ENCODE measurements at places on chromosomes 11 and 22.

DNA sequence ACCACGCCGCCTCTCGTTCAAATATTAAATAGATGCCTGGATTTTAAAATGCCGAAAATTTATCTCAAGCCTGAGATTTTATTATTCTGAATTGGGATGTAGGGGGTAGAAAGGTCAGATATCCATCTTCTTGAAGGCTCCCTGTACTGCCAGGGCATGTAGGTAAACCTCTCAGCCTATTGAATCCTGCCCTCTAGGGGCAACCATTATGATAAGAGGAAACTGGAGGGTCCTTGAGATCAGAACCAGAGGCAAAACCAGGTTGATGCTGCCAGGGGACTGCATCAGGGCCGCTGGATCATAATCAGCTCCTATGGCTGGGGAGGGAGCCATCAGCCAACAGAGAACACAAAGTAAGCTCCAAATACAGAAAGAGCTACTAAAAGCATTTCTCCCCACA, 92.4 kb downstream of the KCNC1 start:
- no peak for DNase-seq

GRCh38 chr11:113113801-113114704, 152.8 kb downstream of the NCAM1 start:
- no peak for DNase-seq

DNA sequence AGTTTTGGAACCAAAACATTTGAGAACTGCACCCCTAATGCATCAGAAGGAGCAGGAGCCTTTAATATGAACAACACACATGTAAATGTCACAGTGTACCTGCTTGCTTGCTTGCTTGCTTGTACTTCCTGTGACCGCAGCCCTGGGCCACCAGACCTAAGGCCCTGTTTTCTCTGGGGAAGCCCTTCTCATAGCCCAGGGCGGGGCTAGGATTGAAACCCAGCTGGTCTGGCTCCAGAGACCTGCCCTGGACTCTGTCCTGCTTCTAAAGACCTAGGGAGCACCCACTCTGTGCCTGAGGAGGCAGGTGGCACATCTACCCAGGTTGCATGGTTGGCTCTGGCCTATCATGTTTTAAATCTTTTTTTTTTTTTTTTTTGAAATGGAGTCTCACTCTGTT, 7.6 kb upstream of the MCM5 start:
- DNase-seq: no peak

GRCh38 chr11:119791701-119792151, 62.7 kb upstream of the NECTIN1 start:
- DNase-seq: no peak

DNA sequence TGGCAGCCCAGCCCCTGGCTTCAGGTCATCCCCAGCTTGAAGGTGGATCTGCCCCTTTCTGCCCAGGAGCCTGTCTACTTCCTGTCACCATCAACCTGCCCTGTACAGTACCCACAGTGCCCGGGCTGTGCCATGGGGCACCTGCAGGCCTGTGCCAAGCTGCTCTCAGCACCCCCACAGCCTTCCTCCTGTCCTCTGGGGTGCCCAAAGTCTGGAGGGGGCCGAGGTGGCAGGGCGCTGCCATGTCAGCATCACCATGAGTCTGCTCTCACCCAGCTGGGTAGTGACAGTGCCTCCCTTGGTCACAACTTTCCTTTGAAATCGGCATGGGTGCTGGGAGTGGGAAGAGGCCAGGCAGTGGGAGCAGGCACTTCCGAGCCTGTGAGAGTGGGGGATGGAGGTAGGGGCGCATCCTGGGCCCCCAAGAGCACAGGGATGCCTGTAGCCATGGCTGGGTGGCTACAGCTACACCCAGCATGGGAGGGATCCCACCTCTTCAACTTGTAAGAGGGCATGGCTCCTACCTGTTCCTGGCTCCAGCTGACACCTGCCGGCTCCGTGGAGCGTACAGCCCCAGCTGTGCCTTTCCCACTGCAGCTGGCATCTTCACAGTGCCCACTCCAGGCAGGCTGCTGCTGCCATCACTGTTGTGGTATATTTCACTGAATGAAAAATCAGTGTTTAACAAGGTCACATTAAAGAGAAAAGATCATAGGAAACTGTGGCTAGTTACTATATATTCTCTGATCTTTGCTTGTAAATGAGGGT, 42.9 kb downstream of the RNF169 start:
- DNase-seq: no peak

GRCh38 chr22:47178339-47178738, 415.9 kb downstream of the TBC1D22A start:
- no peak for DNase-seq

- peak; percentile 77 for DNase-seq
Measured at GRCh38 chr11:125886997-125887372, 483 bp upstream of the HYLS1 start.

- DNase-seq: no peak
Measured at GRCh38 chr22:38016182-38017151, 32.1 kb upstream of the SOX10 start.

- no peak for DNase-seq
Measured at GRCh38 chr22:25223269-25223850, 3.9 kb downstream of the CRYBB2 start.

DNA sequence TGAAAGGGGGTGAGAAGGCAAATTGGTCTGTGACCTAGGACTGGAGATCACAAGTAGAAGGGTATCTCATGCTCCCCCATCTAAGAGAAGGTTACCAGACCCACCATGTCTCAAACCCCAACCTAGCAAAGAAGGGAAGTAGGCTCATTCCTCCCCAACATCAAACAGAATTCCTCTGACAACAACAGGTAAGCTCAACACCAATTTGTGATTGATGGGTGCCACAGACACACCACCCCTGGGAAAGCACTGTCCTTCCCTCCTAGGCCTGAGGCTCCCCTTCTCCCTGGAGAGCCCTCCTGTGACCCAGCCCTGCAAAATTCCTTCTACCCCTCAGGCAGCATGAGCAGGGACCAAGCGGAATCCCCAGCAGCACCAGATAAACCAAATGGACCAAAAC, 154.3 kb downstream of the BUD13 start:
- DNase-seq: peak; percentile 10

- no peak for DNase-seq
Measured at GRCh38 chr11:103779054-103779453, 257.4 kb upstream of the DDI1 start.

DNA sequence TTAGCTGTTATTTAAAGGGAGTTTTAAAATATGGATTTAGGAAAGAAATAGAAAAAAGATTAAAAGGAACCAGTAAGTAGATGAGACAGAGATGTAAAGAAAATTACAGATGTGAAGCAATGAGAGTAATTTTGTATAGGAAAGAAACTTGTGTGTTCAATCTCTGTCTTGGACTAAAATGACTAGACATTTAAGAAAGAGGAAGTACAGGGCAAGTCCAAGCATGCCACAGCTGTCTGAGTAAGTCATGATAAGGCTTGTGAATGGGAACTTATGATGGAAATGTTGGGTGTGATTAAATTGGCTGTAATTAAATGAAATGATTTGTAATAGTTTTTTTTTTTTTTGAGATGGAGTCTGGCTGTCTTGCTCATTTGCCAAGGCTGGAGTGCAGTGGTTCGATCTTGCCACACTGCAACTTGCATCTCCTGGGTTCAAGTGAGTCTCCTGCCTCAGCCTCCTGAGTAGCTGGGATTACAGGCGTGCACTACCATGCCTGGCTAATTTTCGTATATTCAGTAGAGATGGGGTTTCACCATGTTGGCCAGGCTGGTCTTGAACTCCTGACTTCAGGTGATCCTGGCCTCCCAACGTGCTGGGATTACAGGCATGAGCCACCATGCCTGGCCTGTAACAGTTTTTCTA, 5.9 kb upstream of the ACY3 start:
- no peak for DNase-seq

GRCh38 chr11:2788168-2789071, 88.6 kb upstream of the KCNQ1OT1 start:
- peak; percentile 33 for DNase-seq

DNA sequence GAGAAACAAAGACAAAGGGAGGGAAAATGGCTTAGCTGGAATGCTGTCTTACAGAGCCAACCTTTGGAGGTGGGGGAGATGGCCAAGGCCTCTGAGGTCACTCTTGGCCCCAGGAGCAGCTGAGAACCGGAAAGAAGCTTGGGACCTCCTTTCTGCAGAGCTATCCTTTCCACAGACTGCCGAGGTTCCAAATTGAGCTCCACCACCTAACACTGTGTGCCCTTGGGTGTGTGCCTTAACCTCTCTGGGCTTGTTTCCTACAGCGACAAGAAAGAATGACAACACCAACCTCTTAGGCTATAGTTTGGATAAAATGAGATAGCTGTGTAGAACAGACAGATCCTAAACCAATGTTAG, 23.2 kb downstream of the RTN4RL2 start:
- DNase-seq: no peak

- no peak for DNase-seq
Measured at GRCh38 chr11:73048446-73048845, 93.7 kb downstream of the FCHSD2 start.

DNA sequence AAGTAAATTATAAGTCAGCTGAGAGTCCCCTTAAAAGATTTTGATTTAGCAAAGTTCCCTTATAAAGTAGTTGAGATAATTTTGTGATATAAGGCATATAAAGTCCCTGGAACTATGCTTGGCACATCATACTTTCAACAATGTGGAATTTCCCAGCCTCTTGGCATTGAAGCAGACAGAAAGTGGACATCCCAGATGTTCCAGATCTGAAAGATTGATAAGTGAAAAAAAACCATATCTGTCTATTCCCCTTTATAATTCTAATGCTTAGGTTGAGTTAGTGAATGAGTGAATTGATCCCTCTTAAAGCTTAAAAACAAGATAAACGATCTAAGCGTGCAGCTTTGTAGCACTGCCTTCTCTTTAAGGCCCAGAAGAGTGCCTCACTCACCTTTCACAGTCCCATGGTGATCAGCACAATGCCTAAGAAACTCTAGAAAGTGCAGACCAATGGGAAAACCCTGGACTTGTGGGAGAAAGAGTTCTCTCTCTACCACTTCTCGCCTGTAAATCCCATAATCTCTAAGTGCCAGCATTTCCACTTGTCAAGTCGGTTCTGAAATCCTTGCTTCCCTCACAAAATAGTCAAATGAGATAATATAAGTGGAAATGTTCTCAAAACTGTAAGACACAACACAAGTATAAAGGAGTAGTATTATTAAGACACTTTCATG, 17.8 kb downstream of the FIBIN start:
- DNase-seq: no peak

GRCh38 chr11:26572770-26573402, 823 bp upstream of the MUC15 start:
- no peak for DNase-seq

DNA sequence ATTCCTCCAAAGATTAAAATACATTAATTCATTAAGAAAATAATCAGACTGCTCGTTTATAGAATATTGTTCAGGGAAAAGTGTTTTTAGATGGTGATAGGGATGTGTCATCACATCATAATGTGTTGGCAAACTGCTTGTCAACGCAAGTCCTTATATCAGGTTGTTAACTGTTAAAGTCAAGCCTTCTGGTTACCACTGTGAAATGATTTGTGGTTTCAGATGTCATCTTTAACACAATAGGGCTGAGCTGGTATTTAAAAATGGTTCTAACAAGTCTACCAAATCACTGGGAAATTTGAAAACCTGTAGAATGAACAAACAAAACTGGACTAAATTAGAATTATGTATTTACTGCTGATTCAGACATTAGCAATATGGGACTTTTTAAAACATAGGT, 2.4 kb upstream of the MMP13 start:
- no peak for DNase-seq

- no peak for DNase-seq
Measured at GRCh38 chr11:3087821-3088800, 30.9 kb upstream of the CARS1 start.

DNA sequence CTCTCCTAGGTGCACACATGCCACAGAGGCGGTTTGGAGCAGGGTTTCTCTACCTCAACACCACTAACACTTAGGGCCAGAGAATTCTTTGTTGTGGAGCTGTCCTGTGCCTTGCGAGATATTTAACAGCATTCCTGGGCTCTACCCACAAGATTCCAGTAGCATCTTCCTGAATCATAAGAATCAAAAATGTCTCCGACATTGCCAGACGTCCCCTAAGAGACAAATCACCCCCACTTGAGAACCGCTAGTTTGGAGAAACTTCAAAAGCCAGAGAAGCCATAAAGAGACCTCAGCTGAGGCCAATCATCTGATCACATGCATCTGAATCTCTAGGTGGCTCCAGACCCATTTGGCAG, 16.1 kb downstream of the MFNG start:
- no peak for DNase-seq

DNA sequence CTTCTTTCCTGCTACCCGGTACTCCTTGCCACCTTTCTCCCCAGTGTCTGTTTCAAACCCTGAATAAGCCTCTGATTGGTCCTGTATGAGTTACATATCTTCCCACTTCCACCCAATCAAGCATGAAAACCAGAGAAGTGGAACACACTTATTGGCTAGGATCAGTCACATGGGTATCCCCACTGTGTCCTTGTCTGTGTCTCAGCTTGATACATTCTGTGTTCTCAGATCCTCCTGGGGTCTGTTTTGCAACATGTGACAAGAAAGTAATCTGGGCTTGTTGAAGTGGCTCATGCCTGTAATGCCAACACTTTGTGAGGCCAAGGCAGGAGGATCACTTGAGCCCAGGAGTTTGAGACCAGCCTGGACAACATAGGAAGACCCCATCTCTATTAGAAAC, 23.9 kb downstream of the MCHR1 start:
- no peak for DNase-seq

DNA sequence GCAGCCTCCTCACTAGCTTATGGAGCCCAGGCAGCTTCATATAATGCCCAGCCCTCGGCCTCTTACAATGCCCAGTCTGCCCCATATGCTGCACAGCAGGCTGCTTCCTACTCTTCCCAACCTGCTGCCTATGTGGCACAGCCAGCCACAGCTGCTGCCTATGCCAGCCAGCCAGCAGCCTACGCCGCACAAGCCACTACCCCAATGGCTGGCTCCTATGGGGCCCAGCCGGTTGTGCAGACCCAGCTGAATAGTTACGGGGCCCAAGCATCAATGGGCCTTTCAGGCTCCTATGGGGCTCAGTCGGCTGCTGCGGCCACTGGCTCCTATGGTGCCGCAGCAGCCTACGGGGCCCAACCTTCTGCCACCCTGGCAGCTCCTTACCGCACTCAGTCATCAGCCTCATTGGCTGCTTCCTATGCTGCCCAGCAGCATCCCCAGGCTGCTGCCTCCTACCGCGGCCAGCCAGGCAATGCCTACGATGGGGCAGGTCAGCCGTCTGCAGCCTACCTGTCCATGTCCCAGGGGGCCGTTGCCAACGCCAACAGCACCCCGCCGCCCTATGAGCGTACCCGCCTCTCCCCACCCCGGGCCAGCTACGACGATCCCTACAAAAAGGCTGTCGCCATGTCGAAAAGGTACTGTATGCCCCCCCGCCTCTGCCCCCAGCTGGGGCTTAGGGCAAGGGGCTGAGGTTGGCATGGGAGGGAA, 8.8 kb downstream of the RBM14 start:
- DNase-seq: no peak

- no peak for DNase-seq
Measured at GRCh38 chr11:12258451-12258850, 118.9 kb upstream of the PARVA start.

DNA sequence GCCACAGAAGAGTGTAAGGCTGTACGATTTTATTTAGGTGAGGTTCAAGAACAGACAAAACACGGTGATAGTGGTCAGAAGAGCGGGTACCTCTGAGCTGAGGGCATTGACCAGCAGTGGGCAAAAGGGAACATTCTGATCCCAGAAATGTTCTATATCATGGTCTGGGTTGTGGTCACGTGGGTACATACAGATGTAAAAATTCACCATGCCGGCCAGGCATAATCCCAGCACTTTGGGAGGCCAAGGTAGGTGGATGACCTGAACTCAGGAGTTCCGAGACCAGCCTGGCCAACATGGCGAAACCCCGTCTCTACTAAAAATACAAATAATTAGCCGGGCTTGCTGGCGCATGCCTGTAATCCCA, 31.1 kb upstream of the GCAT start:
- no peak for DNase-seq

GRCh38 chr22:42931421-42932196, 74.5 kb upstream of the ARFGAP3 start:
- no peak for DNase-seq
